ENCODE measurements at places on chromosomes 7 and 10.

DNA sequence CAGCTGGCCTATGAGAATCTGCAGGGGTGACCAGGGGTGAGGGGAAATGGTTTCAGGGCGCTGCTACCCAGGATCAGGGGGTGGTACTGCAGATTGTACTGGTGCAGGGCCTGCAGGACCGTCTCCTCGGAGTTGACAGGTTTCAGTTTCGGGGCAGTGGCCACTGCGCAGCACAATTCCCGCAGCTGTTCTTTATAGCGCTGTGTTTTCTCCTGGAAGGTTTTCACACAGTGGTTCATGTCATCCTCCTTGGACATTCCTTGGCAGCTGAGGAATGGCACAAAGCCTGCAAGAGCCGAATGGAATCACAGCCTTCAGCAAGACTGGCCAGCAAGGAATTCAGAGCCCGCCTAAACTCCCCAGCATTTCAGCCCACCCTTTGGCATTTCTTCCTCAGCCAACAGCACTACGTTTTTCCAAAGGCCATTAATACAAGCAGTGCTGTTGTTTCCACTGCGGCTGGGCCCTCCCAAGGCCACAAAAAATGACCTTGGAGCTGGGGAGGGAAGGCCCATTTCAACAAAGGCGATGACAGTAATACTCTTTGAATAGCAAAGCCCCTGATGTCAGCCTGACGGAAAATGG is 44.9 kb downstream of the PNLIPRP2 start:
- no peak for DNase-seq

DNA sequence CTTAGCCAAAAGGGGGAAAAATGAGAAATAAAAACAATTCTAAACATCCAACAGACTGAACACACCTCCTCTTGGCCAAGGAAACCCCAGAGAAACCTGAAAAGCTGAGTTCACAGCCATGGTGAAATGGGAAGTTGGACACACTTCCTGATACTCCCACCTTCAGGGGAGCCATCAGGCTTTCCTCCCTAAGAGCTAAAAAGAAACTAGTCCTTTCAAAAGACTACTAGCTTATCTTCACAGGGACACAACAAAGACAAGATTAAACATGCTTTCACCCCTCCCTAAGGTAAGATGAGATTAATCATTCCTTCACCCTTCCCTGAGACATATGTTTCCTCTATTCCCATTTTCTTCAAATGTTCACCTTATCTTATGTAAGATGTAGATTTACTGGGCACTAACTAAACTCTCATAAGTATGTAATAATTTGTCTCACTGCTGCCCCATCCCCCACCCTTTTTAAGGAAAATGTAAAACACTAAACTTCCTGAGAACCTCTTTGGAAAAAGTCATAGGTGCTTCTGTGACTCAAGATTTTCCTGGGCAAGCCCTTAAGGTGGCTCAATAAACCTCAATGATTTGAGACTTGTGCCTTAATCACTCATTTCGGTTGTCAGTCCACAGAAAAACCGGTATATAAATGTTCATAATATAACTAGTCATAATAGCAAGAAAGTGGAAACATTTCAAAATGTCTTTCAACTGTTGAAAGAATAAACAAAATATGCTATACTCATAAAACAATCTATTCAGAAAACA is 40.5 kb downstream of the HTR7 start:
- DNase-seq = no peak

- DNase-seq = no peak
Measured at GRCh38 chr10:26269754-26270153, 53.2 kb downstream of the GAD2 start.

- DNase-seq = no peak
Measured at GRCh38 chr10:6780008-6780677, 200.1 kb upstream of the PRKCQ start.

DNA sequence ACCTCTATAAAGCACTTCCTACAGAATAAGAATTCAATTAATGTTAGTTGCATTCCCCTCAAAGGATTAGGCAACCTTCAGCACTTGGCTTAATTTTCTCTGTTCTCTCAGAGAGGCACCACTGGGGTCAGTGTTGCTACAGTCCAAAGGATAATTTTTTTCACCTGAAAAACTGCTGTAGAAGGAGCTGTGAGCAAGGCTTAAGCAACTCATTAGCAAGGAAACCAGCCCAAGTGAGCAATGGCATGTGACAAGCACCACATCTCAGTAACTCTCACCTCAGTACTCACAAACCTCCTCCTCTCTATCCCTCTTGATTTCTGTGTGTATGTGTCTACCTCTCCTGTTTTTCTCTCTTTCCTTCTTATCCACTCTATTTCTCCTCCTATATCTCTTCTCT is 55.9 kb downstream of the DGKI start:
- no peak for DNase-seq

DNA sequence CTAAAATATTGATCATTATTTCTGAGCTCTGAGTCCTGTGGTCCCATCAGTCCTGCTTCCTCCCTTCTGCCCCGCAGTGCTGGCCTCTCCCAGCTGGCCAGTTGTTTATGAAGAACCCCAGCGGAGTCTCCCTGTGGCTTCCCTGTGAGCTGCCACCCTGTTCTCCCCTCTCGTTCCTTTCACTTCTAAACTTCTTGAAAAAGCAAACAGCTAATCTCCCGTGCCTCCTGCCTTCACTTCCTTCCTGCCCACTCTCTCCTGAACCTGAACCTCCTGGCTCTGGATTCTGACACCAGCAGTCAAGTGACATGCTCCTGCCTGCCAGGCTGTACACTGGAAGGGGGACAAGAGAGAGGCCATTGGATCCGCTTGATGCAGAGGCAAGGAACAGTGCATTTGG is 63.7 kb upstream of the ZPBP start:
- DNase-seq = peak; percentile 85

DNA sequence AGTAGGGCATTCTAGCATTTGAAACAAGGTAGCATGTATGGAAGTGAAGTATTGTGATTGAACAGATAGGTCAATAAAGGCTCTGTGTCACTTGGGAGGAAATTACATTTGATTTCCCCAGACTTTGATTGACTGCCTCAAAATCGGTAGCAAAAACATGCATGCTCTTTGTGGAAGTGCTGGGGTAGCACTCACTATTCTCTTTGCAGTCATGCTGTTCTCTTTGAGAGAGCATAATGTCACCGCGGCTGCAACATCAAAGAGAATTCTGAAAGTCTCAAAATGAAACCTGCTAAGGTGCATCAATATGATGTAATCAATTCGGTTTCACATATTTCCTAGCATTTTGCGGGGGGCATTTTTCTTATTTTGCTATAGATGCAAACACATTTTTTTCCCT is 64.2 kb downstream of the ARMC3 start:
- no peak for DNase-seq

- no peak for DNase-seq
Measured at GRCh38 chr7:155763122-155763521, 49.1 kb downstream of the SHH start.

- no peak for DNase-seq
Measured at GRCh38 chr10:133127291-133128125, 32.5 kb upstream of the KNDC1 start.

DNA sequence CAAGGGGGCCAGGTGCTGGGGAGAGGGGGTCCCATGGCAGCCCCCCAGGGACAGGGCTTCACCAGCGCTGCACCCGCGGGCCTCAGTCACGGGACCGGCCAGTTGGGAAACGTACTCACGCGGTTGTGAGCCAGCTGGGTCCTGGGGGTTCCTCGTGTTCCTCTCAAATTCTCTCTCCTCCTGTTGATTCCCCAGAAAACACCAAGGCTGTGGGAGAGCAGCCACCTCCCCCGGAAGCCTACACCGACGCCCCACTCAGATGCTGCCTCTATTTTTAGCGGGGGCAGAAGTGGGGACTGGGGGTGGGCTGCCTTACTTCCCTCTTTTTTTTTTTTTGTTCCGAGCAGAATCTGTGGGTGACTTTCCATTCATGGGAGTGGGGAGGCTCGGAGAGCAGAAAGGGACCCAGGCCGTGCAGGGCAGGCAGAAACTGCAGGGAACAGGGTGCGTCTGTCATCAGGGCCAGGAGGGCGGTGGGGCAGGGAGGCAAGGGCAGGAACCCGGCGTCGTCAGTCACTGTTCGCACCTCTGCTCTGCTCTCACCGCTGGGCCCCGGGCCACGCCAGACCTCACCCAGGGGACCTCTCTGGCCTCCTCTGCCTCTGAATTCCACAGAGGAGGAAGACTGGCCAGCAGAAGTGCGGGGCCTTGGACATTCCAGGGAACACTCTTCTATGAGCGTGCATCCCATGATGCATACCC is 63.1 kb downstream of the CARD11 start:
- DNase-seq = peak; percentile 53

DNA sequence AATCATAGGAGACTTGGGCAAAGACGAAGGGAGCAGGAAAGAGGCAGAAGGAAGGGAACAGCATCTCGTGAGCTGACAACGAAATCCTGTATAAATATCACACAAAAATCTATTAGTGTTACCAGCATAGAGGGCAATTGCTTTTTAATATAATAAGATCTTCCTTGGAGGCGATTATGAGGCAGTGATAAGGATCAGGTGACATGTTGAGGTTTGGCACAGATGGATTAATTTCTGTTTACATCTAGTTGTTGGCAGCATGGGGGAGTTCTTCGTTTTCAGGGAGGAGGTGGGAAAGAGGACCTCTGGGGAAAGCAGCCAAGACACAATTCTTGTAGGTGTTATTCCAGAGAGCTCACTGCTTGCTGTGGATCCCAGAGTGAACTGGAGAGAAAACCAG is 163.8 kb downstream of the PLXNA4 start:
- DNase-seq = no peak

DNA sequence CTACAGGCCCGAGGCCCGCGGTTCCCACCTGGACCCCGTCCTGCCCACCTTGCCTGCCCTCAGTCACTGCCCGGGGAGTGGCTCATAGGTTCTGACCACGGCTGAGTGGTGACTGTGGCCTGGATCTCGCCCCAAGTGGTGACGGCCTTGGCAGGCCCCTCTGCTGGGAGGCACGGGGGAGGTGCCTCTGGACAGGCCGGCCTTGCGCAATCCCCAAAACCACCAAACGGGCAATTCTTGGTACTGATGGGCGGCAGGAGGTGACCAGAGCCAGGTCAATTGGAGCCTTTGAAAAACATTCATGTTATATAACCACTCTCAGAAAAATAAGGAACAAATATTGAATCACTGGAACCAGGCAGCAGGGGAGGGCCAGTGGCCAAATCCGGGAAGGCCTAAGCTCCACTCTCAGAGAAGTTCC is 83.4 kb downstream of the PRKAG2 start:
- DNase-seq = no peak

- no peak for DNase-seq
Measured at GRCh38 chr10:100045592-100045991, 35.8 kb upstream of the DNMBP start.

DNA sequence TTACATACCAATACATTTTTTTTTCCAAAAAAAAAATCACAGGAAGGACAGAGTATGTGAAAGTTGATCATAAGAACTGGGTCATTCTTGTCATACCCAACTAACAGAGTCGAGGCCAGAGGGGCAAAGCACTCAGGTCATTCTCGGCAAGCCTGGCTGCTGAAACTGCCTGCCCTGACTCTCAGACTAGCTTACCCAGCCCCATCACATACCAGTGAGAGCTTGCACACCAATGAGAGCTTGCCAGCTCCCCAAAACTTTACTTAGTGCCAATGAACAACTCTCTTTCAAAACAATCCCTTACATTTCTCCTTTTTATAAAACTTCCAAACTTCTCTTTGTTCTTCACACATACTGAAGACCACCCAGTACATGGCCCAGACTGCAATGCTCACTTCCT is 48.9 kb downstream of the VOPP1 start:
- no peak for DNase-seq

DNA sequence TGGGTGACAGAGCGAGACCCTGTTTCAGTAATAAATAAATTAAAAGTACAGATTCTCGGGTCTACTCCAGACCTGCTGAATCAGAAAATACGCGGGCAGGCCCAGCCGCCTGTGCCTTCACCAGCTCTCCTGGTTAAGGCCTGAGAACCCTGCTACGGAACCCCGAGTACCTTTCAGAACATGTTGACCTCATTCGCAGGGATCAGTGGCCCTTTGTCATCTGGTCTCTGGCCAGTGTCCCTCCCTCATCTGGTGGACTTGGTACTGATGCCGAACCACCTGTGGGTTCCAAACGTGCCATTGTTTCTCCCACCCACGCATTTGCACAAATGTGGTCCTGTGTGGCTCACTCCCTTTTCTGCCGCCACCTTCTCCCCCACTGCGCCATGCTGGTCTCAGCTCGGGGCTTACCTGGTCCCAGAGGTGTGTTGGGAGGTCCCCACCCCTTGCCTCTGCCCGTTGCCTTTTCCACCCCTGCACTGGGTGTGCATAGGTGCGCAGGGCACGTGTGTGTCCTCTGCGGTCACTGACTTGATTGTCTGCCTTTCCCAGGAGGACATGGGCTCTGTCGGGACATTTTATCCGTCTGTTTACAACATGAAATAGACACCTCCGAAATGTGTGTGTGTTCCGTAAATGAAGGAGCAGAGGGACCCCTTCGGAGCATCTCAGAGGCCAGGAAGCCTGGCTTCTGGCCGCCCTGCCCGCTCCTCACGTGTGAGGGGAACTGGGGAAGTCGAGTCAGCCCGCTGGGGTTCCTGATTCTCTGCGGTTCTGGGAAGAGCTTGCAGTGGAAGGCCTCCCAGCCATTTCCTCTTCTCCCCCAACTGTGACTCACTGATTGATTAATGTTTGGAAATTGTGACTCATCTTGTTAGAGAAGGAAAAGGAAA is 135.2 kb downstream of the CUX1 start:
- DNase-seq = no peak

DNA sequence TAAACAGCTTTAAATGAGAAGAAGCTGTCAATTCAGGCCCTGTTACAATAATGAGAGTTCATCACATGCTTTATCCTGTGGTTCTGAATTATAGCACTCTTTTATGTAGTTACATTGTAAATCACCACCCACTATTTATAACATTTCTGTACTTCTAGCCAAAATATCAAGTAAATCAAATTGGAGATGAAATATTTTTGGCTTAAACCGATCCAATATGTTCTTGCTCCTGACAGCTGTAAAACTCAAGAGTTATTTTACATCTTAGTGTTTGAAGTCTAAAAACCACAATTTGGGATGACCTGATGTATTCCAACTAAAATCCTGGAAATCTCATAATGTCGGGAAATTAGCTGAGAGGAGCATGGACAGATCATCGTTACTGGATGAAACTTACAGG is 371.2 kb upstream of the LRRN3 start:
- no peak for DNase-seq

DNA sequence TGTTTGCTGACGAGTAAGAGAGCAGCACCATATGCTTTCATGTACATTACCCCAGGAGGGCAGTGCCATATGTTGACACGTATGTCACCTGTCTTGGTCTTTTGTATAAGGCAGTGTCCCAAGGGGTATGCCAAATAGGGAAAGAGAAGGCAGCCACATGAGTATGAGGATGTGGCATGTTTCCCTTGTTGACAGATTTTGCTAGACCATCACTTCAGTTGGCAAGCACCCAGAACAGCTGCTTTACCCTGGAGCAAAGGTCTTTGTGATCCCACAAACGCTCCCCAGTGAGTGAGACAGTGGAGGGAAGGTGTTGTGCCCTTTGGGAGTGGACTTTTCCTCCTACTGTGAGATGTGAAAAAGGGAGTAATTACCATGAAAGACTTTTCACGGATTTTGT is 350.1 kb downstream of the ETV1 start:
- DNase-seq = no peak

DNA sequence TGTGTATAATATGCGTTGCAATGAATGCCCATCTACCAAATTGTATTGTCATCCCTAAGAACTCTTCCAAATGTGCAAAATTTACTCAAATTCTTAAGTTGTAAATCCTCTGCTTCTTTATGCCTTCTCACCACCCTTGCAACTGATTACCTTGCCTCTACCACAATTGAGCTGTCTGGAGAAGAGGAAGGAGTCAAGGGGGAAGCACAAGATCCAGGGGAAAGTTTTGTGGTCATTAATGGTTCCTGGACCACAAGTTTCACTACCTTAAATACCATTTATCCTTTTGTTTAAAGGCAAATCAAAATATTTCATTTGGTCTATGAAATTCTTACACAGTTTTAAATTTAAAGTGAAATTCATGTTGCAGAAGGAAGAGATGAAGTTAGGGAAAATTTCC is 16.7 kb downstream of the CRPPA start:
- DNase-seq = no peak
